AG20443 (cell line): ENCODE measurements at places on chromosomes 11 and 22.

DNA sequence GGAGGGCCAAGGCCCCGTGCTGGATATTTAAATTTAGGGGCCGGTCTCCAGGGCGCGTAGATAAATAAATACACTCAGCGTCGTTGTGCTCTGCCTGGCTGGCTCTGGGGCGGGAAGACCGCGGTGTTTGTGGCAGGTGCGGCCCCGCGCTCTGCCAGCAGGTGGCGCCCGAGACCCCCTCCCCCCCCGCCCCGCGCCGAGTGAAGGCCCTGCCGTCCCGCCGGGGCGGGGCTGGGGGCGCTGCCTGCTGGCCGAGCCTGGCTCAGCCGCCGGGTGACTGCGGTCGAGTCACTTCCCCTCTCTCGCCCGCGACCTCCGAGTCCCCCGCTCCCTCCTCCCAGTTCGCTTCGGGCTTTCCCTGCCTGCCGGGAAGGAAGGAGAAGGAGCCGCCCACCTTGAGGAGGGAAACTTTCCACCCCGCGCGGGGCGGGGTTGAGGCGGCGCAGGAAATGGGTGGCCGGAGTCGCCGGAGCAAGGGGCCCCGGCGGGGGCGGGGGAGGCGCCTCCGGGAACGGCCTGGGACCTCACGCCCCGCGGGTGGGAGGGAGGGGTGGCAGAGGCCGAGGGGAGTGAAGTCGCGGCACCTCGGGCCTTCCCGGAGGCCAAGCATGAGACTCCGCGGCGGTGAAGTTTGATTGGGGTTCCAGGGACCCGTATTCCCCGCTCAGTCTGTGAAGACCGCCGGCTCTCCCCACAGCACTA lies 1.6 kb upstream of the EHBP1L1 start:
- DNase-seq = peak; percentile 96

- no peak for DNase-seq
Observed at GRCh38 chr11:127114035-127114434, 113.5 kb upstream of the KIRREL3 start.

DNA sequence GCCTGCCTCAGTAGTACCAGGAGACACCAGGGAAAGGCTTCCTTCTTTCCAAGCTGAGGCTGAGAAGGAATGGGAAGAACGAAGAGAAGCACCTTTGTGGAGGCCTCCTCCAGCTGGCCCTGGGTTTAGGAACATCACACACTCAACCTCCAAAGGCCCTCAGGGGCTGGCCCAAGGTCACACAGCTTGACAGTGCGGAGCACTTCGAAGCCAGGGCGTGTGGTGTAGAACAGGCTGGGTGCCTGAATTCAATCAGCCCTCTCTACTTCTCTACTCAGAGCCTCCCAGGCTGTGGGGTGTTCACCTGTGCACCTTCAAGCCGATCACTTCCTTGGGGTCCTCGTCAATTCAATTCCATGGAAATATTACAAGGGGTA lies 727 bp upstream of the CSDC2 start:
- DNase-seq = no peak

DNA sequence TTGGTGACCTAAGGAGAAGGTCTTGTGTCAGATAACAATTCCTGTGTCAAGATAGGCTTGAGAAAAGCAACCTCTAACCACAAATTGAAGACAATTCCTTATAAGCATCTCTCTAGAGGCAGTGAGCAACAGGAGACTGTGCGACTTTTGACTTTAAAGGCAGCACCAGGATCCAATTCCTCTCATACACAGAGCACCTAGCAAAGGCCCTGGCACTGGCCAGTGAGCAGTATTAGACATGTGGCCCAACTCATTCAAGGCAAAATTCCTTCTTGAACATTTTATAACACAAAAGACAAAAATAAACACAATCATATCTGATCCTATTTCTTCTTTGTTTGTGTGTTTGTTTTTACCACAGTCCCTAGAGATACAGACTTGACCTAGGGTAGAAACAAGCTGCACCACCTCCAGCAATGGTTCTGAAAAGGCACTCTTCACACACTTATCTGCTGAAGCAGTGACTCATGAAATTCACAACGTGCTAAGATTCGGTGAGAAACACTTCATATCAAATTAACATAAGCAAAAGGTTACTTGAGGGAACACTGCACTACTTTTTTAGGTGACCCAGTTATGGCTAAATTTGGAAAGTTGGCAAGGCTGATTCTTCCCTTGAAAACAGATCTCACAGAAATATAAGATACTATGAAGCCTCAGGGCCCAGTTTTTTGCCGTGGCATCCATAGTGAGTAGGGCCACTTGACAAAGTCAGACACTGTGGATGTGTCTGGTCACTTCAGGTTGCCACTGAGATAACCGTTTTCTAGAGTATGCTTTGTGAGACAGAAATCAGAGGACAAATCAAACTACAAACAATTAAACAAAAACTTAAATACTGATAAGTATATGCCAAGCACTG lies 1018.9 kb downstream of the DLG2 start:
- no peak for DNase-seq

DNA sequence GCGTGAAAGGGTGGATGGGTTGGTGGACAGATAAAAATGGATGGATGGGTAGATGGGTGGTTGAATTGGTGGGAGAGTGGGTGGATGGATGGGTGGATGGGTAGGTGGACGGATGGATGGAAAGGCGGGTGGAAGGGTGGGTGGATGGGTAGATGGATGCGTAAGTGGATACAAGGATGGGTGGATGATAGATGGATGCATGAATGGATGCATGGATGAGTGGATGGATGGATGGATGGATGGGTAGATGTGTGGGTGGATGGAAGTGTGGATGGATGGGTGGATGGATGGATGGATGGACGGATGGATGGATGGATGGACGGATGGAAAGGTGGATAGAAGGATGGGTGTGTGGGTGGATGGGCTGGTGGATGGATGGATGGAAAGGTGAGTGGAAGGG lies 77.0 kb upstream of the GRK3 start:
- DNase-seq = no peak

DNA sequence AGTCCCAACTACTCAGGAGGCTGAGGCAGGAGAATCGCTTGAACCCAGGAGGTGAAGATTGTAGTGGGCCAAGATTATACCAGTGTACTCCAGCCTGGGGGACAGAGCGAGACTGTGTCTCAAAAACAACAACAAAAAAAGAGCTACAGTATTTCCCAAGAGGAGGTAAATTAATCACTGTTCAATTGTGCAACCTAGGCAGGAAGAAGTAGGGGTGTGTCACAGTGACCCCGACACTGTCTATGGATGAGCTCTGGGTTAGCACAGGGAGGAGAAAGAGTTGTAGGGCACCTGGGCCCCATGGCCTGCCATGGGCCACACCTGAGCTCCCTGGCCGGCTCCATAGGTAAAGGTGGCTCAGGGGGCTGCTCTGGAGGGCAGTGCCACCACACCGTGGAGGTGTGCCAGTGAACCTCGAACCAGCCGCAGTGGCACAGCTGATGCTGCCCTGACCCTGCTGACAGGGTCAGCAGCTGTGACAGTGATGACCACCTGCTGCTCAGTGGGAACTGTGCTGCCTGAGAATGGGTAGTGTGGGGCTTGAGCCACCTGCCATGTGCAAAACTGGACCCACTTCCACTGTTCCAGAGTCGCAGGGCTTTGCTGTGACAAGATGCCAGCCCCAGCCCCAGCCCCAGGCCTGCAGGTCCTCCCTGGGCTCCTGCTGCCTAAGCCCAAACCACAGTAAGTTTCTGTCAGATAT lies 84.0 kb upstream of the PITPNB start:
- DNase-seq = peak; percentile 29

GRCh38 chr22:35192129-35192918 lies 65.0 kb upstream of the HMGXB4 start:
- DNase-seq = no peak

- no peak for DNase-seq
Observed at GRCh38 chr11:14042686-14043465, 80.4 kb downstream of the SPON1 start.

- no peak for DNase-seq
Observed at GRCh38 chr22:27952779-27953178, 33.7 kb upstream of the PITPNB start.

- no peak for DNase-seq
Observed at GRCh38 chr22:33796494-33796893, 123.8 kb downstream of the LARGE1 start.

- peak; percentile 68 for DNase-seq
Observed at GRCh38 chr22:37259540-37260029, 15.5 kb upstream of the RAC2 start.

DNA sequence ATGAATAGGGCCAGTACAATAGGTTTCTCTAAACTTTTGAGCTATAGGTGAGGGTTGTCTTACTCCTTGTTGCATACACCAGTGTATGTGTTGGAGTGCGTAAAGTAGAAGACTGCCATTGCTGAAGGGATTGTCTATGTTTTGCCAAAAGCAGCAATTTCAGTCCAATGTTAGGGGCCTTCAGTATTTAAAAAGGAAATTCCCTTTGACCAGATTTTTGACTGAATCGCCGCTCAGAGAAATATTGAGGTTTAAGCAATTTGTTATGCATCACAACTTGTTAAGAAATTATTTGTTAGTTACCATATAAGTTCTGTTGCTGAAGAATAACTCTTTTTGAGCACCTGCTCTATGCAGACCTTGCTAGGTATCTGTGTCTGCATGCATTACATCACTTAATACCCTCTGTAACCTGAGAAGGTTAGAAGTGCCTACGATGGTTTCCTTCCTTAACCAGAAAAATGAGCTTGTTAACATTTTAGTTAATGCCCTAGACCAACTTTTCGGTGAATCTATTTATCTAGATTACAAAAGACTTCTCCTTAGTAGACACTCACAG lies 33.9 kb downstream of the MMP20 start:
- DNase-seq = no peak

GRCh38 chr11:109512249-109512648 lies 90.3 kb downstream of the C11orf87 start:
- DNase-seq = peak; percentile 11

DNA sequence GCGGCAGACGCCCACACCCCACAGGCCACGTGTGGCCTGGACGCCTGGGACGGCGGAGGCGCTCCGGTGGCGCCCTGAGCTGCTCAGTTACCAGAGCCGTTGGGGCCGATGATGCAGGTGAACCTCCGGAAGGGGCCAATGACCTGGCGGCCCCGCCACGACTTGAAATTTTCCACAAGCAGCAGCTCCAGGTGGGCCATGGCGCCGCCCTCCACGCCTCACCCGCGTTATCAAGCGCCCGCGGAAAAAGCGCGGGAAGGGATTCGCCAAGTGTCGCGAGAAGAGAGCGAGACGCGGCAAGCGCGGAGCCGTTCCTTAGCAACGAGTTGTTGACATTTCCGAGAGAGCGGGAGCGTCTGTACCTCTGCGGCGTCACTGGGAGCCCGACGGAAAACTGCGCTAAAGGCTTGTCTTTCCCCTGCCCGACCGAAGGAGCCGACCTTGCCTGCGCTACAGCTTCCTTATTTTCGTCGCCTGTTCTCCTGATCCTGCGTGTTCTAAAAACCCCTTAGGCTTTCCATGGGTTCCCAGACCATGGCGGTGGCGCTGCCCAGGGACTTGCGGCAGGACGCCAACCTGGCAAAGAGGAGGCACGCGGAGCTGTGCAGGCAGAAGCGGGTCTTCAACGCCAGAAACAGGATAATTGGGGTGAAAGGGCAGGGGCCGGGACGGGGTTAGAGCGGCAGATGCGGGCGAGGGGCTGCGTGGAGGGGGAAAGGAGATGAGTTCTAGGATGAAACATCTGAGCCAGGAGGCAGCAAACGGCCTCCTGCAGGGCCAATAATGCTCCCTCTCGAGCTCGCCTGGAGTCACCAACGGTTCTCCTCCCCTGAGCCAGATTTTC lies at the start of the genes RIBC2 and SMC1B:
TSS of gene RIBC2 (plus strand) at position 326 of the 844 bp plus-strand sequence. CDS start at position 520, 194 bp downstream.
TSS of gene SMC1B (minus strand) at position 232 of the 844 bp plus-strand sequence. CDS start at position 200, 32 bp downstream.
- peak; percentile 97 for DNase-seq

DNA sequence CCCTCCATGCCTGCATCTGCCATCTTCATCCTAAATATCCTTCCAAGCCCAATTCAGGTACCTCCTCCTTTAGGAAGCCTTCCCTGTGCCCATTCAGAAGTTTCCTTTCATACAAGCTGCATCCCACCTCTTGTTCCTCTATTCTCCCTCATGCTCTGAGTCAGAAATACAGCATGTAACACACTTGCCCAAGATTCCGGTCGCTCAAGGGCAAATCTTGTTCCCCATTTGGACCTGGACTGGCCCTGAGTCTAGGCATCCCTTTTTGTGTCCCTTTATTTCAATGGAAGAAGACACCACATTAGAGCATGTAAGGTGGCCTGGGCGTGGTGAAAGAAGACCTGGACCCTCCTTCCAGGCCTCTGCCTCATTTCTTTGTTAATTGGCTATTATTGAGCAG lies 38.5 kb downstream of the RTL6 start:
- DNase-seq = no peak

- DNase-seq = no peak
Observed at GRCh38 chr11:15113381-15113780, 1.3 kb upstream of the INSC start.

DNA sequence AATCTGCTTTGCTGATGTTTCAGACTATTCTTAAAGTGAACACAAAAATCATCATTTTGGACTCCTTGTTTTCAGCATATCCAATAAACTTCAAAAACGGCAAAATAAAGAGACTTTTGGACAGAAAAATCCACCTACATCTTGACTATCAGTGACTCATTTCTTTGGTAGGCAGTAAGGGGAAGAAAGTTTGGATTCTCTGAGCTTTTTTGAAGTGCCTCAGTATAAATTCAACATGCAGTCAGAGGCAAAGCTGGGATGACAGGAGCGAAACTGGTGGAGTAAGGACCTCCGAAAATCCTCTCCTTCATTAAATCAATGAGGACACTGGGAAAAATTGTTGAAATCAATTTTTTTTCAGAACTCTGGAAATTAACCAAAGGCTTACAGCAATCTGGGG lies 29.7 kb downstream of the EFCAB6 start:
- no peak for DNase-seq

DNA sequence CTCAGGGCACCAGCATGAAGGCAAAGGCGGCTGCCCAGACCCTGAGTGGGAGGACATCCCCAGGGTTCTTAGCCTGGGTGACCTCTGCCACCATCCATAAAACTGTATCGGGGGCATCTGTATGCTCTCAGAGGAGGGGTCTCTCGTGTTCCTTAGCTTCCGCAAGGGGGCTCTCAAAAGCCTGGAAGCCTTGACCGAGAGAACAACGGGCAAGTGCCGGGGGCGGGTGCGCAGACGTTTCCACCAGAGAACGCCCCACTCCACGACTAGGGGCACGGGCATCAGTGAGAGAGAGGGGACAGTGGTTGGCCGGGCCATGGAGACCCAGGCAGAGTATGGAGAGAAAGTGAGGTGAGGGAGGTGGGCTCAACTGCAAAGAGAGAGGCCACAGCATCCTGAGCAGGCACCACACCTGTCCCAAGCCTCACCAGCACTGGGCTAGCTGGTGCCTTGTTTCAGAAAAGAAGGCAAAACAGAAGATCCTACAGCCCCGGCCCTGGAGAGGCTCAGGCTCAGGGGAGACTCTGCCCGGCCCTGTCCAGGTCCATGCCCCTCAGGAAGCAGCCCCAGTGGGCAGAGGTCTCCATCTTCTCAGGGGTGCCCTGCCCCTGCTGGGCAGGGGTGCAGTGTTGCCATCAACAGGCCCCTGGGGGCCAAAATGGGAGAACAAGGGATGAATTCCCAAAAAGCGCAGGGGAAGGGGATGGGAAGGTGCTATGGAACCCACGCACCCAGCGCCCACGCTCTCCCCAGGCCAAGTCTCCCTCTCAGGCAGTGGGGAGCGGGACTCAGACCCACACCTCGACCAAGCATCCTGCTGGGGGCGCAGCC lies 5.9 kb downstream of the TSPAN32 start:
- DNase-seq = no peak

GRCh38 chr22:20224256-20224626 lies 43.9 kb downstream of the RTN4R start:
- no peak for DNase-seq

- DNase-seq = no peak
Observed at GRCh38 chr11:128480665-128481064, 106.7 kb downstream of the ETS1 start.
